Renal cortex interstitium (tissue), 15 donors: ENCODE measurements at places on chromosomes 7 and 10.

DNA sequence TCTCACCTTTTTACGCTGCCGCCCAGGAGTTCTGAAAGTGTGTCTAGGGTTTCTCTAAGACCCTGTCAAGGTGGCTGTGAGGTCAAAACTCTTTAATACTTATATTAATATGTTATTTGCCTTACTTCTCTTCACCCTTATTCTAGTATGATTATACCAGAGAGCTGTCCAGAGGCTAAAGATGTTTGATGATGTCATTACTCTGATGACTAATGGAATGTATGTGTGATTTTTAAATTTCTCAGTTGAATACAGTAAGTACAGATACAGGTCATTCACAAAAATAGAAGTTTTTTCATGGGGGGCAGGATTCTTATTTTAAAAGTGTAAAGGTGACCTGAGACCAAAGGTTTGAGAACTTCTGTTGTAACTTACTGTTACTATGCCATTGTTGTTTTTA lies 150.6 kb upstream of the FOXP2 start:
- DNase-seq, result no peak

DNA sequence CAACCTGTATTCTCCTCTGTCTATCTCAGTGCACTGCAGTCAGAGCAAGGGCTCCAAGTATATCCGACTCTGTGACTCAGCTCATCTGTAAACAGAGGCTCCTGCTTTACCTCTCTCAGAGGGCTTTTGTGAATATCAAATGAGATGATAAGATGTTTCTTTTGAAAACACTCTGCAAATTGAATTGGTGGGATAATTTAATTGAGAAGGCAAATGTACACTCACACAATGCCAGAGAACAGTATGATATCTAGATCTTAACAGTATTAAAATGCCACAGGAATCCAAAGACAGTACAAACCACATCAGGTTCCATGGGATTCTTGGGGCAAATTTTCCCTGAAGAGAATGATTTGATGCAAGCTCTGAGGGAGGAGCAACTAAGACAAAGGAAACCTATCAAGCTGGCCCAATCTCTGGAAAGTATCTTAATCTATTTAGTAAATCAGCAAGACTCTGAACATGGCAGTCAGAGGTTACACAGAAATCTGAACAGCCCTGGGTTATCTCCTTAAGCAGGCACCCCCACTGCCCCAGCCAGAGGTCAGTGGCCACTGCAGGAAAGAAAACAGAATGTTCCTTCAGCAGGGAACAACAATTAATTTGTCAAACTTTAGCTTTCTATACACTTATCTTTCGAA lies 45.9 kb downstream of the DOCK4 start:
- DNase-seq, result no peak

DNA sequence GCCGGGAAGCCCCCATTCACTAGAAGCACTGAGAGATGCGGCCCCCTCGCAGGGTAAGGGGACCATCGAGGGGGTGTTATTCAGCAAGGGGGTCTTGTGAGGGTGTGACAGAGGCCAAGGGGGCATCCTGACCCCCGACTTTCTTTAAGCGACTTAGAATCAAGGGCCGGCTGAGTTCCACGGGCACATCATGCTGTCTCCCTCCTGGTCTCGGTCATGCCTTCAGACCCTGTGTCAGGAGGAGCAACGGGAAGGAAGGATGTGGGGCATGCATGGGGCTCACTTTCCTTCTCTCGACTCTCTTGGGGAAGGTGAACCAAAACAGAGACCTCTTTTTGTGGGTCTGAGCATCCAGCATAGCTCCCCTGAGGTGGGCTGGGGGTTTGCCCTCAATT lies 2.5 kb downstream of the ACSL5 start:
- DNase-seq, result no peak

DNA sequence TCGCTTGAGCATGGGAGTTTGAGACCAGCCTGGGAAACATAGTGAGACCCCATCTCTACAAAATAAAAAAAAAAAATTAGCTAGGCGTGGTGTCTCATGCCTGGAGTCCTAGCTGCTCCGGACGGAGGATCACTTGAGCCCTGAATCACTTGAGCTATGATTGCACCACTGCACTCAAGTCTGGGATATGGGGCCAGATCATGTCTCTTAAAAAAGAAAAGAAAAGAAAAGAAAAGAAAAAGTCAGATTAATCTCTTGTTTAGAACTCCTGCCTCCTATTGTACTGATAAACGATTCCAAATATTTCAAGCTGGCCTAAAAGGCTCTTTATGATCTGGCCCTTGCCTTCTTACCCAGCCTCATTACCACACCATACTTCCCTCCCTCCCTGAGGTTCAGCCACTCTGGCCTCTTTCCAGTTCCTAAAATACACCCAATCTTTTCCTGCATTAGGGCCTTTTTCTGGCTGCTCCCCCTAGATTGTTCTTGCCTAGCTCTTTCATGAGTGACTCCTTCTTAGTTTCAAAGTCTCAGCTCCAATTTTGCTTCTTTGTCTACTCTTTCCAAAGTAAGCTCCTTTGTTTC lies 41.7 kb downstream of the VCL start:
- DNase-seq, result no peak

DNA sequence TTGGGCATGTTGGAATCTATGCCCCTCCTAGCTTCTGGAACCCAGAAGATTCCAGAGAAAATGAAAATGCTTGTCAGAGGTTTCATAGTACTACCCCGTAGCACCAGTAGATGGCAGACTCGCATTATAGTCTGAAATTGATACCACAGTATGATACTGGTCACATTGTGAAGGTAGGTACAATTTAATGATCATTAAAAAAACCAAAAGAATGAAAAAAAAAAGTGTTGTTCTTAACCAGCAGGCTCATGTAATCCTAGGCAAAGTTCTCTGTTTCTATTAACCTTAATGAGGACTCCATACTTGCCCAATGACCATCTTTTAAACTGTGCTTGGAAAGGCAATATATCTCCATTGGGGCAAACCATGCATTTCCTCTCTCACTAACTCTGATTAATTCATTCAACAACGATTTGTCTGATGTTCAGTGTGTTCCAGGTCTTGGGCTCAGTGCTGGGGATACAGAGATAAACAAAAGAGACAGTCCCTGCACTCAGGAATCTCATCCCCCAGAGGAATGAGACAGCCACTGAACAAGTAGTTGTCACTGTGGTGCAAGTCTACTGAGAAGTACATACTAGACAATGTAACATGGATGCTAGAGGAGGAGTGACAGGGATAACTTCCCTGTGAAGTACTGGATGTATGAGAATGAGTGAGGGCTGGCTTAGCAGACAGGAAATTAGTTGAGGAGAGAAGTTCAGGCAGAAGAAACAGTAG lies 223.5 kb upstream of the PHYHIPL start:
- DNase-seq, result peak; percentile 28

DNA sequence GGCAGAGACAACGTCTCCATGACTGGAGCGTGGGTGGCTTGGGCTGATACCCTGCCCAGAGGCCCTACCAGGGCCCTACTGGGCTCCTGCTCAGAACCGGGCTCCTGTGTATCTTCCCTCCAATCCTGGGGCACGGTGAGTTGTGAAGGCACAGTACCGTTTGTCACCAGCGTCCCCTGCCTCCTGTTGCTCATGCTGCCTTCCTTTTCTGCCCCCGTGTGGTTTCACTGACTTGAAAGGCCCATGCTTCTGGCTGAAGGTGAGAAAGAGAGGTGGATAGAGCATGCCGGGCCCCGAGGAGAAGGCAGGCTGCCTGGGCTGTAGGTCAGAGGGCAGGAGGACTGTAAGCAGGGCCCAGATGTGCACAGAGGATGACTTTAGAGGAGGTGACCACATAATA lies 9.1 kb upstream of the DMBT1 start:
- DNase-seq, result no peak

- DNase-seq, result no peak
These were observed 117.9 kb downstream of the ADCY1 start for GRCh38 chr7:45692031-45692430.

- no peak for DNase-seq
These were observed 261.4 kb downstream of the ZMYND11 start for GRCh38 chr10:396535-397220.

DNA sequence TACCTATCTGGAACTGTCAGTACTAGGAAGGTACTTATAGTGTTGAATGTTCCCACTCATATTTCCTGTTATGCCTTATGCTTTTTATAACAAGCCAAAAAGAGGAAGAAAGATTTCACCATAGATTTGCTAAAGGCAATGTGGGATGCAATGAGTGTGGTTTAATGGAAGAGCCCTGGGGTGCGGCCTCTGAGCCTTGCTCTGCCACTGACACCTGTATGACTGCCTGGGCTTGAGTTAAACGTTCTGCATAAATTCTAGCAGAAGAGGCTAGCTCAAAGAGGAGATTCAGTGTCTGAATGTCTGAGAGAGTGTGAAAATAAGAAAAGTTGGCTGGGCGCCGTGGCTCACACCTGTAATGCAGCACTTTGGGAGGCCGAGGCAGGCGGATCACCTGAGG lies 143.8 kb downstream of the TPST1 start:
- DNase-seq, result no peak
